Stimulated activated CD4-positive, alpha-beta T cell treated with anti-CD3 and anti-CD28 coated beads, Interleukin-15, amount 100 ng/mL, for 1 hour (primary cell): ENCODE measurements at places on chromosomes 7 and 10.

GRCh38 chr7:25239888-25240287 is 11.6 kb upstream of the NPVF start:
- DNase-seq = no peak

- no peak for DNase-seq
Observed at GRCh38 chr7:100163006-100163531, 4.5 kb upstream of the TRAPPC14 start.

DNA sequence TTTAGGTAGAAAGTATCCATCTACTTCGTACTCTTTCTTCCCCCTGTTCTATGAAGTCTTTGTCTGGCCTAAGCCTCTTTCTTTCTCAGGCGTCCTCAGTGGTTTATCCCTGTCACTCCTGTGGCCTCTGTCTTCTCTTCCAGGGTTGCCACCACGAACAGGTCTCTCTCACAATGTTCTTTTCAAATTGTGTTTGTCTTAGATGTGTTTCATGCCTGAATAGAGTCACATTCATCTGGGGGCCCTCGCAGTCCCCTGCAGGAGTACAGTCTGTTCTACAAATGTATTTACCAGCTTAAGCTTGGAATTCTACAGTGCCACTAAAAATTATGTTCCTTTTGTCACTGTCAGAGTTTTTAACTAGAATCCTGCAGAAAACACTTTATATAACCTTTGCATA is 680.4 kb upstream of the FOXK1 start:
- no peak for DNase-seq

DNA sequence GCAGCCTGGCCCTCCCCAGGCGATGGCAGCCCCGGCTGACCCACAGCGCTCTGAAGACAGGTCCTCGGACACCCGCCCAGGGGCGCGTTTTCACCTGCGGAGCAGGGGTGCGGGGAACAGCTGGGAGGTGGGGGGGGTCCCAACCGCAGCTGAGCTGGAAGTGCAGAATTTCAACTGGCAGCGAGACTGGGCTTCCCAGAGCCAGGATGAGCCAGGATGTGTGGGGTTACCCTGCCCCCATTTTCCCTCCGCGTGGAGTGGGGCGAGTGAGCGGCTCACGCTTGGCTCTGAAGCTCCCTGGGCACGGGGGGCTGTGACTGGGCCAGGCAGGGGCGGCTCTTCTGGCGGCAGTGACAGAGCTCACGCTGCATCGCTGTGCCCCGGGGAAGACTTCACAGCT is 70.2 kb downstream of the DNAJB6 start:
- DNase-seq = no peak

DNA sequence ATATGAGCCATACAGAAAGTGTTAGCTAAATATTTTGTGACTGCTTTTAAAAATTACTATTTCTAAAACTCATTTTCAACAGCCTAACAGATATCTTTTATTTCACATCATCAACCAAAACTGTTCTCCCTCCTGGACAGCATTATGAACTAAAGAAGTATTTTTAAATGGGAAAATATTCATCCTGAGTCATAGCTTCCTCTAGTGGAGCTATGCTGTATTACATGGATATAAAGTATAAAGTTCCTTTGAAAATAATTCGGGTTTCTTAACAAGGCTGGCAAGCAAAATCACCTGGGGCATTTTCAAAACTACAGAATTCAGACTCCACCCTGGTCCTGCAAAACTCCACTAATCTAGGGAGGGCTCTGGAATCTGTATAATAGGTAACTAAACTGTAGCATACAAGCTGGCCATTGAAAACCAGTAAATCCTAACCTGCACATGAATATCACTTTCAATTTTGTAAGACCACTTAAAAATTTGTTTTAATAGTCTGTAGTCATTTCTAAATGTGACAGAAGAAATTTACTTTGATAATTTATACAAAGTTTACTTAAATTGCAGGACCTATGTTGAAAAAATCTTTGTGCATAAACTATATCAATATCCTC is 53.5 kb downstream of the SCIN start:
- DNase-seq = no peak

GRCh38 chr7:25758559-25758958 is 393.4 kb upstream of the NFE2L3 start:
- DNase-seq = no peak

DNA sequence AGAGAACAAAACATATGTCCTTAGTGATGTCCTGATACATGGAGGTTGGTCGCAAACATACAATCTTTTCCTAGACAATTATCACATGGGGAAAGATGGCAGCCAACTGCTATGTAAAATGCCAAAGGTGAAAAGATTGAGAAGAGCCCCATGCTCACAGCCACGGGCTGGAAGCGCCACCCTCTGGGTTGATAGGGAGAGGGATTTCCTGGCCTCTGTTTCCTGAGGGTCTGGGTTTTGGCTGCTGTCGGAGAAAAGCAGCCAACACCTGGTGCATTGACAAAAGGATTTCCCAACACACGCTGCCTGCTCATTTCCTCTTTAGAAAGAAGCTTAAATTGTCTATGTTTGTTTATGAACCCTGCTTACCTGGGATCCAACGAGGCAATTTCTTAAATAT is 43.8 kb downstream of the ITIH5 start:
- no peak for DNase-seq

DNA sequence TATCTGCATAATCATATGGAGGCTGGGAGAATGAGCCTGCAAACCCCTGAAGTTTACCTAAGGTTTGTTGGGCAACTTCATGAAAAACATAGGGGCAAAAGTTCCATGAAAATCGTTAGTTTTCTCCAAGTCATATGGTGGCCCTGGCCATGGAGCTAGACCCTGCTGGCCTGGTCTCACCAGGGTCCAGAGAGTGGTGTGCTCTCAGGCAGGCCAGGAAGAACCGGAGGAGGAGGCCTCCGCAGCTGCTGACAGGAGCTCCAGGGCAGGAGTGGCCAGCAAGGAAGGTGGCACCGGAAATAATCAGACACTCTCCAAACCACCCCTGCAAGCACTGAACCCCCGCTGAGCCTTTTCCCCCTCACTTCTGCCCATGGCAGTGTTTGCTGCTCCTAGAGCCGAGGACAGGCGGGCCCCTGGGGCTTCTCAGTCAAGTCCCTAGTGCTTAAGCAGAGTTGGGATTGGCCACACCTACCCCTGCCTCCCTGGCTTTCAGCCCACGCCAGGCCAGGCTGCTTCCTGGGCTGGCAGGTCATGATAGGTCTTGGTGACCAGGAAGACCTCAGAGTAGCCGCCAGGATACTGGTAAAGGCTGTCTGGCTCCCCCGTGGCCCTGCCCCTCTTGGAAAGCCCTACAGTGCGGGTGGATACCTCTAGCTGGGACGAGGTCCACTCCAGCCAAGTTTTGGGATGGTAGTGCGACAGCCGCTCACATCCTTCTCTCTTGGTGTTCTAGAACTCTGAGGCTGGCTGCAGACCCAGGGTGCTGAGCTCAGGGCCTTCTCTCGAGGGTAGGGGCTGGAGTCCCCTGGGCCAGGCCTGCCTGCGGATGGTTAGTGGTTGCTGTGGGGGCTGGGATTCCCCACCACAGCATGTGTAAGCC is 242.8 kb downstream of the MGMT start:
- no peak for DNase-seq

- no peak for DNase-seq
Observed at GRCh38 chr10:31612082-31612481, 293.1 kb downstream of the ZEB1 start.

DNA sequence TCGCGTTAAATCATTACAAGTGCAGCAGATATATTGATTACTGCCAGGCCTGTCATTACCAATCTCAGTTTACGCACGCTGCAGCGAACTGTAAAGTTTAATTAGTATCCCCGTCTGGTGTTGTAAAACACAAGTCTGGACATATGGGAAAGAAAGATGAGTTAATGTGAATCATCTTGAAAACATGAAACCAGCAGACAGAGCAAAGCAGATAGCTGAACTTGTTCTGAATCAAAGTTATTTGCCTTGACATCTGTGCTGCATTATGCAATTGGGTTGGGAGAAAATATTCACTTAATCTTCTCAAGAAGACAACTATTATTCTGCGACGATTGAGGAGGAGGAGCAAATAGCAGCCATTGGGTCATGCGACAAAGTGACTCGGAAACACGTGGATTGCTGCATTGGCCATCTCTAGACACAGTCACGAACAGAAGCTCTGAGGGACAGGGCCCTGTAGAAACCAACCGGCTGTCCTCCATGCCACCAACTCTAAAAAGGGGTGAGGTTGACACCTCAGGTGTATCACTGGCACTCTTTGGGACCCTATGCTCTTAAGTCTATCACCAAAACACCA is 156.3 kb upstream of the C7orf33 start:
- DNase-seq = no peak

- DNase-seq = no peak
Observed at GRCh38 chr7:22787951-22788350, 34.7 kb downstream of the TOMM7 start.

DNA sequence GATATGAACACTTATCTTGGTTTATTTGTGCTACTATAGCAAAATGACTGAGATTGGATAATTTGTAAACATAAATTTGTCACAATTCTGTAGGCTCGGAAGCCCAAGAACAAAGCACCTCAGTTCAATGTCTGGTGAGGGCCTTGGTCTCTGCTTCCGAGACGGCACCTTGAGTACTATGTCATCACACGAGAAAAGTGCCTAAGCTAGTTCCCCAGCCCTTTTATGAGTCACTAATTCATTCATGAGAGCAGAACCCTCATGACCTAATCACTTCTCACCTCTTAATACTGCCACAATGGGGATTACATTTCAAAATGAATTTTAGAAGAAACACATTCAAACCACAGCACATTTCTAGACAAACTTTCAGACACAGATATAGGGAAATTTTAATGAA is 52.0 kb upstream of the PRSS1 start:
- no peak for DNase-seq

- no peak for DNase-seq
Observed at GRCh38 chr7:156639426-156640256, 933 bp upstream of the RNF32 start.

DNA sequence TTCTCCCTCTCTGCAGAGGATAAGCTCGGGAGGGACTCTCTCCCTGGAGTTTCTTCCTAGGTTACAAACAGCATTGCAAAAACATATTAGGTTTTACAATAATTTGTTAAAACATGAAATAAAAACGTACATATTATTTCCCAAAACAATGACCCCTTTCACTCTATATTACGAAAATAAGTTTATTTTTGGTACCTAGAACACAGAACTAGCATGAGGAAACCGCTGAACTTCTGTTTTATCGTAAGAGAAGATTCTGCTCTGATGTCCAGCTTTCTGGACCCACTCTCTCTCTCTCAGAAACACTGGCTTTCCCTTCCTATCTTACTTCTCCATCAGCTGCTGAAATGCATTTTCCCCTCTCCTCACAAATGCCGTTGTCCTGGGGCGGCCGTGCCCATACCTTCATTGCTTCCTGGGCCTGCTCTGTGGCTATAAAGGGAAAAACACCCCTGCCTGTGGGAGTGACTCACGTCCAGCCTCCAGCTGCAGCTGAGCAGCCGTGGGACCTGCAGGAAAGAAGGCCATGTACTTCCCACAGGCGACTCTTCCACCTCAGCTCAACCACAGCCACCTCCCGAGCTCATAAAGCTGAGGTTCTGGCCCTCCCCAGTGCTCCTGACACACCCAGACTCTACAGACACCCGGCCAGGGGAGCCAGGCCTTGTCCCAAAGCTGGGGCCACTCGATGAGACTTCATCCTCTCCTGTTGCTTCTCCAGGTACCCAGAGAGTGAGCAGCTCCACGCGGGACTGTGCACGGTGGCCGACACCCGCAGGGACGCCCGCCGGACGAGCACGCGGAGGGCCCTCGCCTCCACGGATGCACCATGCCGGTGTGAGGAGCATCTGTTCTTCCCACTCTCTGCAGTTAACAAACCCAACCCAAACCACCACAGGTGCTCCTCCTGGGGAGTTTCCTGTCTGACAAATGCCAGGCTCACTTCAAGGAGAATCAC is 3.1 kb downstream of the GPER1 start:
- no peak for DNase-seq

GRCh38 chr7:106165337-106165736 is 53.2 kb upstream of the SYPL1 start:
- DNase-seq = no peak

GRCh38 chr7:41708581-41709358 is 5.9 kb upstream of the INHBA start:
- DNase-seq = no peak

GRCh38 chr10:113326160-113327111 is 226.4 kb upstream of the HABP2 start:
- DNase-seq = no peak

GRCh38 chr10:20601941-20602461 is 295.1 kb downstream of the NEBL start:
- DNase-seq = no peak

DNA sequence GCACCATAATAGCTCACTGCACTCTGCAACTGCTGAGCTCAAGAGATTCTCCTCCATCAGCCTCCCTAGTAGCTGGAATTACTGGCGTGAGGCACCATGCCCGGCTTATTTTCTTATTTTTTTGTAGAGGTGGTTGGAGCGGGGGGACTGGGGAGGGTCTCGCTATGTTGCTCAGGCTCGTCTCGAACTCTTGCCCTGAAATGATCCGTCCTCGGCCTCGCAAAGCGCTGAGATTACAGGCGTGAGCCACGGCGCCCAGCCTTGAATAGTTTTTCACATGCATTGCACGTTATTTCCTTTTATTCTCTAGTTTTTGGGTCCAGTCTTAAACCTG is 526 bp upstream of the LAMTOR4 start:
- no peak for DNase-seq

DNA sequence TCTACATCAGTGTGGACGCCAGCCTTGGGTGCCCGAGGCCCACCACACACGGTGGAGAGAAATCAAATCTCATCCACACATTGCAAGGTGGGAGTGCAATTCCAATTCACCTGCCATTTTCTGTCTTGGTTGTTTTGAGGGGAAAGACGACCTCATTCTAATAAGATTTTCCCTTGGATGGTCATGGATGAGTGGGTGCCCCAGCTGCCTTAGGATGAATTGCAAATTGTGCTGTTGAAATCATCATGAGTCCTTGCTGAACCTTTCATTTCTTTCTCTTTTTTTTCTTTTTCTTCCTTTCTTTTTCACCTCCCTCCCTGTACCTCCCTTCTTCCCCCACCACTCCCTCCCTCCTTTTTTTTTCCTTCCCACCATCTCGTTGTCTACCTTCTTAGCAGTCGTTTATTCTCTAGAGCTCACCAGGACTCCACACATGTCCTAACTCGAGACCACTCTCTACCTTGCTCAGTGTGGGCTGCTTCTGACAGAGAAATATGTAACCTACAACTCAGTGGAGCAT is 266.9 kb upstream of the NFE2L3 start:
- no peak for DNase-seq

DNA sequence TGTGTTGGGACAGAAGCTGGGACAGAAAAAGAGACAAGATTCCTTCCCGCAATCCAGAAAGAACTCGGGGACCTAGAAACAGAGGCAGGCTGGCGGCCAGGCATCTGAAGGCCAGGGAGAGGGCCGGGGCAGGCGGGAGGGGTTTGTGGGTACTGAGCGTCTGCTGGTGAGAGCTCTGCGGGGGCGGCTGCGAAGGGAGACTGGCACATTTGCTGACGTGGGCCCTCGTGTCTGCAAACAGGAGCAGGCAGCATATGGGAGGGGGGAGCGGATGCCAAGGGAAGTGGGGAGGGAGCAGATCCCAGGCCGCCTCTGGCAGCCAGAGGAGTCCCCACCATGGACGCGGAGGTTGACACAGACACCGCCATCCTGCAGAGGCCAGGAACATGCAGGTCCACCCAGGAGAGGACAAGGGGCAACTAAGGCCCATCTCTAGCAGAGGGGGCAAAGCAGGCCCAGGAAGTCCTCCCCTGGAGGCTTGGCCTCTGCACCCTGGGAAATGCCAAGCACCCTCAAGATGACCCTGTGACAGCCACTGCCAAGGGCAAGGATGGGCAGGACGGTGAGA is 32.2 kb downstream of the KCNH2 start:
- no peak for DNase-seq
